ENCODE measurements at places on chromosomes 1 and 21. TPM values are rescaled to one million over a fixed set of nuclear protein-coding genes. Genes with fewer than 3 reads are reported as not detected.

UQCRHL gene
- 1.5 TPM for total RNA-seq

DNA sequence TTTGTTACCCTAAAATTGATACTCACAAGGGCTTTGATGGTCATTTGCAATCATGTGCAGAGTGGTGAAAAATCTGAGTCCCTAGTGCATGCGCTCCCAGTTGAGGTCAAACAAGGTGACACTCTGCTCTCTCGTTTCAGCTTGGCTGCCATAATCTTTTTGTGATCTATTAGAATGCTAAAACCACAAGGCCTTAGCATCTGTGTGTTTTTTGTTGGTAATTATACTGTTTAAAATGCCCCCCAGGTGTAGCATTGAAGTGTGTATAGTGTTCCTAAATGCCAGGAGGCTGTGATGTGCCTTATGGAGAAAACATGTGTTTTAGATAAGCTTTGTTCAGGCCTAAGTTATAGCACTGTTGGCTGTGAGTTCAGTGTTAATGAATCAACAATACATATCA, 89.3 kb downstream of the PLD5 start:
- no peak for DNase-seq

UBL4B gene
- not detected for total RNA-seq

DNA sequence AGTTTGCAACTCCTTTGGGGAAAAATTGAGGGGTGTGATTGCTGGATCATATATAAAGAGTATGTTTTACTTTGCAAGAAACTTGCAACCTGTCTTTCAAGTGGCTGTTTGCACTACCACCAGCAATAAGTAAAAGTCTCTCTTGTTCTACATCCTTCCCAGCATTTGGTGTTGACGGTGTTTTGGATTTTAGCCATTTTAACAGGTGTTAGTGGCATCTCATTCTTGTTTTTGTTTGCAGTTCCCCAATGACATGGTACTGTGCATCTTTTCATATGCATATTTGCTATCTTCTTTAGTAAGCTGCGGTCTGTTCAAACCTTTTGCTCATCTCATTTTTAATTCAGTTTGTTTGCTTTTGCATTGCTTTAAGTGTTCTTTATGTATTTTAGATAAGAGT, 535.5 kb downstream of the LRRIQ3 start:
- DNase-seq: no peak

DNA sequence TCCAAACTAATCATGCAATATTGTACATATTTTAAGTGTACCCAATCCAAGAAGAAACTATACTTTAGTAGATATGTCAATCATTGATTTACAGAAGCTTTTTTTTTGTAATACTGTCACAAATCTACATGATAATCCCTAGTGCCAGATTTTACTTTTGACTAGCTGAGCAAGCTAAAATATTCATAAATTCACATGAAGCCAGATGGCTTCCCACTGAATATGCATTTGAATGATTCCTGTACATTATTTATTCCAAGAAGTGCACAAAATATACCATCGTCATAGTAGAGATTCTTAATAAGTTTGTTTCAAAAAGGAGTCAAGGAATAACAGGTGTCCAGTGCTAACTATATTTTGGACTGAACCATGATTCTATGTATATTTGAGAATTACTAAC, 17.2 kb downstream of the FPGT start:
- no peak for DNase-seq

GRCh38 chr21:18518054-18518481, 114.5 kb upstream of the TMPRSS15 start:
- DNase-seq: no peak

DNA sequence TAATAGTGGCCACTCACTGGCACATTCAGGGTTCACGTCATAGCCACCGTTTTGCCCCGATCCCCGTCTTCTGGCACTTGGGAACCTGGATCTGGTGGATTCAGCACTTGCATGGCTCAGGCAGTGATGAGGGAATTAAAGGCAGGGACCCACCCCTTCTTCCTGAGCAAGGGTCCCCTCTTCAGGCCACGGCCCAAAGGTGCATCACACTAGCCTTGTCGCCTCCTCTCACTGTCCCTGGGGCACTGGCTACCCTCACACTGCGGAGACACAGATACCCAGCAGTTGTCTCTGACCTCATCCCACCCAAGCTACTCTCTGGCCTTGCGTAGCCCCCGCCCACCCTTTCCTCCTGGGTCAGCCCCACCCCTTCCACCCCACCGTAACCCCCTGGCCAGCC, 19.9 kb upstream of the LDLRAP1 start:
- no peak for DNase-seq

DNA sequence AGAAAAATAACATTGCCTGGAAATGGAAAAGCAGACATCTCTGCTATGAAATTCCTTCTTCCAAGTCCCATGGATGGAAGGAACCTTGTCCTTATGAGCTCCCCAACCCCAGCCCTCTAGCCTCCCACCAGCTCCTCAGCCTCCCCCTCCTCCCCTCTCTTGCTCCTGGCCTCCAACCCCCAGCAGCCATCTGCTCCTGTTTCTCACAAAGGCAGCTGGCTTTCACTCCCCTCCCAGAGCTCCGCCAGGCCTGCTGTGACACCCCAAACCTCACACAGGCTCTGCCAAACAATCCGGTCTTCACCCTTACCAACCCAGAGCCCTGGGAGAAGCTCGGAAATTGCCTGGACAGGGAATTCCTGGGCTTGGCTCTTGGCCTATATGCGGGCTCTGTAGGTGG, 69.2 kb downstream of the KLHDC7A start:
- DNase-seq: no peak

DNA sequence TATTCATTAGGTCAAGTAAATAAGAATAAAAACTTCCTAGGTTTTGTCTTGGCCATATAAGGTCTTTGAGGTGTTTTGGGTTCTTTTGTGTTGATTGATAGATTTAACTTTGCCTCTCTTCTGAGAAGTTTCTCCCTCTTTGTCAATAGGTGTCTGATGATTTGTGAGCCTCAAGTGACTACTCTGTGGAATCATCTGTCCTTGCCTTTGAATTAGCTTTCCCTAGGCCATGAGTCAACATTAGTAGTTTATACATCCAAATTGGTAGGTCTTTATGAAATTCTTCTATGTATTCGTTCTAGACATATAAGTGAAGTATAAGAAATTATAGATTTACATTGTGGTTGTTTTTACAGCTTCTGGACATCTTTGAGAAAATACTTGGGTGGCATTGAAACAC, 864.4 kb downstream of the USP25 start:
- DNase-seq: no peak

DNA sequence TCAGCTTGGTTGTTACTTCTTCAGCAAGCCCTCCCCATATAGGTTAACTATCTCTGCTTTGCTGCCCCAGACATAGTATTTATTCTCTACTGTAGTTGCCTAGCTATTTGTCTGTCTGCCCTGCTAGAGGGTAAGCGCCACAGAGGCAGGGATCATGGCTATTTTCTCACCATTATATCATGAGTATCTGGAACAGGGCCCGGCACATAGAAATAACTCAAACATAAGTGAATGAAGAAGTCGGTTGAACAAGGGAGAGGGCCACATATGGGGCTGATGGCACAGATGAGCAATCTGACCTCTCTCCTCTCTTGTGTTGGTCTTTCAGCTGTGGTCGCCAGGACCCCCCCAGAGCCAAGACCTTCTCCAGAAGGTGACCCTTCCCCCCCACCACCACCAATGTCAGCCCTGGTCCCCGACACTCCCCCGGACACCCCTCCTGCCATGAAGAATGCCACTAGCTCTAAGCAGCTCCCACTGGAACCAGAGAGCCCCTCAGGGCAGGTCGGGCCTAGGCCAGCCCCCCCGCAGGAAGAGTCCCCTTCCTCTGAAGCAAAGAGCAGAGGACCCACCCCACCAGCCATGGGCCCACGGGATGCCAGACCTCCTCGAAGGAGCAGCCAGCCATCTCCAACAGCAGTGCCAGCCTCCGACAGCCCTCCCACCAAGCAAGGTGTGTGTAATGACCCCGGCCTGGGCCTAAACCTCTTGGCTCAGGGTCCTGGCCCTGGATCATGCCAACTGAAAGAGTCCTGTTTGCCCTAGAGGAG, 14.9 kb downstream of the MAP7D1 start:
- no peak for DNase-seq

- no peak for DNase-seq
Observed at GRCh38 chr1:162319493-162320175, 57.0 kb downstream of the SPATA46 start.

GRCh38 chr1:223214261-223214807, 71.3 kb upstream of the TLR5 start:
- no peak for DNase-seq

OR2M3 gene
- total RNA-seq: 0.04 TPM

DNA sequence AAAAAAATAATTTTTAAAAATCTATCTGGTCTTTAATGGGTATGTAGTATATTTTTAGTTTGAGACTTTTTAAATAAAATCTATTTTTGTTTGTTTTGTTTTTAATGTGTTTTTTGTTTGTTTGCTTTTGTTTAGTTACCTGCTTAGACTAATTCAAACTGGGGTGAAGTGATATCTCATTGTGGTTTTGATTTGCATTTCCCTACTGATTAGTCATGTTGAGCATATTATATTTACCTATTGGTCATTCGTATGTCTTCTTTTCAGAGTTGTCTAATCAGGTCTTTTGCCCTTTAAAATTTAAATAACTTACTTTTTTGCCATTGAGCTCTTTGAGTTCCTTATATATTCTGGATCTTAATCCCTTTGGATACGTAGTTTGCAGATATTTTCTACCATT, 20.3 kb downstream of the CD1B start:
- DNase-seq: no peak

GRCh38 chr1:107786203-107786845, 178.7 kb downstream of the VAV3 start:
- DNase-seq: no peak

DNA sequence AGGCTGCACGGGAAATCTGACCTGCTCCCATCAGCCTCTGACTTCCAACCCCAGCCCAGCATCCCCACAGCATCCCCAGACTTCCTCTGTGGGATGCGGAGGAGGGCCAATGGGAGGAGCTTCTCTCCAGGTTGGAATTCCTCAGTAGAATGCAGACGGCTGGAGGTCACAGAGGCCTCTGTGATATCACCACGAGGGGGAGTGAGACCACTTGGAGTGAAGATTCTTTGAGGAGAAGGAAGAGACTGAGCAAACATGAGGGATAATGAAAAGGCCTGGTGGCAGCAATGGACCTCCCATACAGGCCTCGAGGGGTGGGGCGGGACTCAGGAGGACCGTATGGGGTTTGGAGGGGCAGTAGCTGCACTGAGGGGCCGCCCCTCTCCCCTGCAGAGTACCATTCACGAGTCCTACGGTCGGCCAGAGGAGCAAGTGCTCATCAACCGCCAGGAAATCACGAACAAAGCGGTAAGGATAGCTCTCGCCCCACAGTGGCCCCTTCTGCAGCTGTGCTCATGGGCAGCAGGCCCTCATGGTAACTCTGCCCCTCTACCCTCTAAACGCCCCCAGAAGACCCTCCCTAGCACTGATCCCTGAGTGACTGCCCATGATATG, at the start of gene CATSPER4:
CATSPER4 (plus strand) TSS at position 230 of the 615 bp plus-strand sequence; CDS start at position 256, 26 bp downstream.
- no peak for DNase-seq

KAZN gene
- total RNA-seq: 37.2 TPM

GRCh38 chr1:201565771-201566528, 27.0 kb downstream of the NAV1 start:
- DNase-seq: no peak

SPEN gene
- 97.7 TPM for total RNA-seq

DNA sequence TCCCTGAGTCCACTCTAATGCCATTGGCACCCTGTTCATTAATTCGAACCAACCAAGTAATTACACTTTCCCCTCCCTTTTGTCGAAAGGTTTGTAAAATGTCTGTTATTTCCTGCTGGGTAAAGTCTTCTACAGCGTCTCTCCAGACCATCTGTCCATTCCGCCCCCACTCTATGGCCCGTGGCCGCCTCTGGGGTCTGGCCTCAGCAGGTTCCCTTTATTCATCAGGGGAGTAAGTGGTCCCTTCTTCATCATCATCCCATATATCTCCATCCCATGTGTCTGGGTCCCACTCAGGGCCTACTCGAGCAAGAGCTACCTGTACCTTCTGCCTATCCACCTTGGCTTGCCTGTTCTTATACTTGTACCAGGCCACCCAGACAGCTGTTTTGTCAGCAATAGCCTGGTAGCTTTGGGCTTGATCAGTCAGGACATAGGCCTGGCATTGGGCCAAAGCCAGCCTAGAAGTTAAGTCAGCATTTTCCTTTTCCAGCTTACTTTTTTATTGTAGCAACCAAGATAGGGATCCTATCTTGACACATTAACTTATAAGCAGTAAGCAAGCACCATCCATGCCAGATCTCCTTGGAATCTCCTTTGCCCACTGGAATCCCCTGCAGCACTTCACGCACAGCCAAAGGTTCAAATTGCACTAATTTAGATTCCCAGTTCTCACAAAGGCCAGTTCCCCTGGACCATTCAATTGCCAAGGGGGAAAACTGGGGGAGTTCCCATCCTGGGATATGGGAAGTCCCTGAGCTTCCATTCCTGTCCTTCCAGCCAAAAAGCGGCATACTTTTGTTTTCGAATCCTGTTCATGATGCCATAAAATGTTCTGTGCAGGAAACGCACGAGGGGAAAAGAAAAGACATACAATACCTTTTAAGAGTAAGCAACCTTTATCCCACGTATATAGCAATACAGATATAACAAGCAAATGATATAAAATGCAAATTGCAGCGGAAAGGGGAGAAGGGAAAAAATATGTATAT, 6.6 kb upstream of the STUM start:
- peak; percentile 73 for DNase-seq

OR2T35 gene
- total RNA-seq: not detected

- DNase-seq: no peak
Observed at GRCh38 chr1:201391651-201392511, 7.2 kb downstream of the LAD1 start.

DNA sequence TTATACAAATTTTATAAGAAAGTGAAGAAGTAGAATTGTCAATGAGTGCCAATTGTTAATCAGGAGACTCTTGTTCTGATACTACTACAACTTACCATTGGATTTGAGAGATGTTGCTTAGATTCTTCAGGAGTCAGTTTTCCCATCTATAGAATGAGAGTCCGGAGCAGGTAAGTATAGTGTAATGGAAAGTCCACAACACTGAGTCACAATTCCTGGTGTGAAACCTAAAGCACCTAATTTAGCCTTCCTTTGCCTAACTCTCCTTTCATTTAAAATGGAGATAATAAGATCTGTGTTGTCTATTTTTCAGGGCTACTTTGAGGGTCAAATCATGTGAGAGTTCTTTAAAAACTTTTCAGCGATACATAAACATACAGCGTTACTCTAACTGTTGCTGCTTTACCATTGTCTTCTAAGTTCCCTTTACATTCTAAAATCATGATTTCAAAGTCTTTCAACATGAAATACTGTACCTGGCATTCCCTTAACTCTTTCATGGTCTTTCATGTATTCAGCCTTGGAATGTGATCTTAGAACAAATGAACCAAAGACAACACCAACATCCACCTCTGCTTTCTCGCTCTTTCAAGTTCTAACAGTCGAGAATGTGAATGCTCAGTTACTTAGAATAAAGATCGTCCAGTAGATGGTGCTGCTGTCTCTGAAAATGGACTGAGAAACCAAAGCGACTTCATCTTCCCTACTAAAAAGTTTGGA, 90.9 kb downstream of the SLC30A10 start:
- DNase-seq: no peak

DNA sequence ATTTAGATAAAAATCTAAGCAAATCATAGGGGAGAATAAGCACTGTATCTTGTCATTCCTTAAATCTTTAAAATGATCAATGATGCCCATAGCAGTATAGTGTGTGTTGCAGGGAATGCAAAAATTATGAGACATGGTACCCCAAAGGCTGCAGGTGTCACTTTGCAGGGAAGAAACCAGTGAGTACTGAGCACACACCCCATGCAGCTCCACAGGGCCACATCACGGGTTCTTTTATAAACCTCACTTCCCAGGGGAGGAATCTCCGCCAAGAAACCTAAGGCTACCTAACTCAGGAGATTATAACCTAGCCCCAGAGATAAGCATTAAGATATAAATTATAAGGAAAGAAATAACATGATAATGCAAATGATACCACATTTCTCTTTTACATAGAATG, 115.6 kb downstream of the APP start:
- DNase-seq: no peak
